T-helper 9 cell (primary cell): ENCODE measurements at places on chromosomes 7 and 10.
A peak's percentile ranks its signal among the peaks of the same experiment; 100 is the strongest.

DNA sequence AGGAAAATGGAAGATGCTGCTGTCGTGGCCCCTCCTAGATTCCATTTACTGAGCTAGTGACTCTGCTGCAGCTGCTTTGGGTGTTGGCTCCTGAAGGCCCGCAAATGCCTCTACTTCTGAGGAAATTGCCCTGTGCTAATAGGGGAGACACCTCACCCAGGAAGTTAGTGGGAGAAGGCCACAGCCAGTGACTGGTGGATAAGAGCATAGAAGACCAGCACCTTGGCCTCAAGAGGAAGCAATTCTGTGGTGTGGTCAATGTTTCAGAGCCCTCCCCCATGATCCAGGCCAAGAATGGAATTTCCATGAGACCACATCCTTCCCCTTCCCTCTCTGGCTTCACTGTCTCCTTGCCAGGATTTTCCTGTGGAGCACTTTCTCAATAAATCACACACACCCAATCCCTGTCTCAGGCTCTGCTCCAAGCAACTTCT is 25.0 kb upstream of the FZD1 start:
- DNase-seq = no peak

GRCh38 chr7:117014673-117015133 is 61.4 kb downstream of the ST7 start:
- no peak for DNase-seq

DNA sequence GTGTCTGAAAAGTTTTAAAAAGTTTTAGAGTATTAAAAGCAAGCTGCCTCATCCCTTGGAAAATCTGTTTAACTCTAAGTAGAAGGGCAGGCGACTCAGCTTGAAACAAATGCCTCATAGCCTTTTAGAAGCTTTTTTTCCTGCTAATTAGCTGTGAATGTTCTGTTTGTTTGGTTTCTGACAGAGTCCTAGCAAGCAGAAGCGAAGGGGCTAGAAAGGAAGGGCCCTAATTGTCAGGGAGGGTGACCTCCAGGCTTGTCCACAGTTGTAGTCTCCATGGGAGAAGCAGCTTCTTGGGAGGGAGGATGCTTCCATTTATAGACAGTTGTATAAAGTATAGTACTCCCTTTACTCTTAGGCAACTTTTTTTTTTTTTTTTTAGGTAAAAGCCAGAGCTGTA is 90.9 kb downstream of the DNAJC1 start:
- DNase-seq = no peak

- DNase-seq = no peak
Measured at GRCh38 chr7:5439209-5439571, 15.6 kb upstream of the TNRC18 start.

- no peak for DNase-seq
Measured at GRCh38 chr7:77501192-77501515, 35.9 kb upstream of the PTPN12 start.

DNA sequence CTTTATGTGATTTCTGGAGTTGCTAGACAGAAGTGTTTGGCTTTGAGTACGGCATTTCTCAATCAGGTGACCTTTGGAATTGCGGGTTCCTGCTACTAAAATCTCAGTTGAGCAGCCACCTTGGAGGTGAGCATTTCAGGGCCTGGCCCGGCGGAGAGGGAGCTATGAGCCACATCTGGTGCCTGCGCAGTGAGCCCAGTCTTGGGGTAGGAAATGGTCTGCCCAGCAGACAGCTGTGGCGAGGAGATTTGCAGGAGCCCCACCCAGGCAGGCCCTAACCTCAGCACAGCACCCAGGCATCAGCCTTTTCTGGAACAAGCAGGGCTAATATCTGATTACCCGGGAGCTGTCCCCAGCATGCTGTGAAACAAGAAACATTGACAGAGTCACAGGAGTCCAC is 547.9 kb upstream of the FOXK1 start:
- DNase-seq = no peak

- DNase-seq = no peak
Measured at GRCh38 chr10:73340121-73340520, 18.5 kb downstream of the CFAP70 start.

GRCh38 chr10:78432583-78432982 is 398.9 kb downstream of the RPS24 start:
- DNase-seq = no peak

DNA sequence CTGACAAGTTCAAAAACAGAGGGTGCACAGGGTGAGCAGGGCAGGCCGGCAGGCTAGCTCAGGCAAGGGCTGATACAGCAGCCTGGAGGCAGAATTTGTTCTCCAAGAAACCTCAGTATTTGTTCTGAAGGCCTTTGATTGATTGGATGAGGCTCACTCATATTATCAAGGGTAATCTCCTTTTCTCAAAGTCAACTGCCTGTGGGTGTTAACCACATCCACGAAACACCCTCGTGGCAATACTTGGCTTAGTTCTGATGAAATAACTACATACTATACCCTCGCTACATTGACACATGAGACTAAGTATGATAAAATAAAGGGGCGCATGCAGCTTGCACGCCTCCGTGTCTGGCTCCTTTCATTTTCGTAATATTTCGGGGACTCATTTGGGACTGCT is 4.4 kb upstream of the PPP2R2D start:
- peak; percentile 18 for DNase-seq

- no peak for DNase-seq
Measured at GRCh38 chr7:46554688-46555422, 633.8 kb upstream of the IGFBP3 start.

- no peak for DNase-seq
Measured at GRCh38 chr7:141754939-141755338, 9.0 kb upstream of the TAS2R3 start.

DNA sequence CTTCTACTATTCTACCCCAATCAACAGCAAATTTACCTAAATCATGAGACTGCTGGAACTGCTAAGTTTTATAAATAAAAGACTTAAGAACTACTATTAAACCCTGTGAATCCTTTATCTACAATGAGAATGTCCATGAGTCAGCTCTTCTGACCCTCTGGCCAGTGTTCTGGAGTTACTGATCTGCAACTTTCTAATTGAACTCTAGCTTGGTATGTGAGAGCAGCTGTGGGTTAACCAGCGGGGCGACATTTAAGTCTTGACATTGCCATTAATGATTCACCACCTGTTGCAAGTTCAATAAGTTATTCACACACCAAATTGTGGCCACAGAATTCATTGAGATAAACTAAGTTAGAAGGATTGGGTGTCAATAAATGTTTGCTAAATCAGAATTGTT is 359.8 kb downstream of the PCDH15 start:
- no peak for DNase-seq

DNA sequence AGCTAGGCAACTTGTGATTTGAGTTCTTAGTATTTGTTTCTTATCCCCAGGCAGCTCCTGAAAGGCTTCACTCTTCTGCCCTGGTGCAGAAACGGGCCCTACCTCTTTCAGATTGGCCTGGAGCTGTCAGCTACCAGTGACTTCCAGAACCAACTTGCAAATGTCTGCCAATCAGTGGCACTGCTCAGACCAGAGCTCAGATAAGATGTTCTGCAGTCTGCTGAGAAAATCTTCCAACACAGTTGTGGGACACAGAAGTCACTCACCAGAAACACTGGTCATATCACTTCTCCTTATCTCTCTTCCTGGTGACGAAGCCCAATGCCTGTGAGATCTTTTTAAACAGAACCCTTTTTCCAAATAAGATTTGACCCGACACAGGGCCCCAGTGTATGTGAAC is 81.9 kb upstream of the DUSP5 start:
- DNase-seq = no peak

DNA sequence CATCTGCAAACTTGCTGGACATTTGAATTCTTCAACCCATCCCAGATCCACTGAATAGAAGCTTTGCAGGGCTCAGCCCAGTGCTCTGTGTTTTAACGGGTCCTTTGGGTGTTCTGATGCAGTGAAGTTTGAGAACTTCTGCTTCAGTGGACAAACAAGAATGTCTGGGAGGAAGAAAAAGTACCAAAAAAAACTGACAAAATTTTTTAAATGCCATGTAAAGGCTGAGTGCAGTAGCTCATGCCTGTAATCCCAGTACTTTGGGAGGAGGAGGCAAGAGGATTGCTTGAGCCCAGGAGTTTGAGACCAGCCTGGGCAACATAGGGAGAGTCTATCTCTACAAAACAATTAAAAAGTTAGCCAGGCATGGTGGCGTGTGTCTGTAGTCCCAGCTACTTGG is 51.8 kb upstream of the FRMD4A start:
- DNase-seq = no peak

- DNase-seq = no peak
Measured at GRCh38 chr7:2637505-2638223, 5.9 kb downstream of the TTYH3 start.

DNA sequence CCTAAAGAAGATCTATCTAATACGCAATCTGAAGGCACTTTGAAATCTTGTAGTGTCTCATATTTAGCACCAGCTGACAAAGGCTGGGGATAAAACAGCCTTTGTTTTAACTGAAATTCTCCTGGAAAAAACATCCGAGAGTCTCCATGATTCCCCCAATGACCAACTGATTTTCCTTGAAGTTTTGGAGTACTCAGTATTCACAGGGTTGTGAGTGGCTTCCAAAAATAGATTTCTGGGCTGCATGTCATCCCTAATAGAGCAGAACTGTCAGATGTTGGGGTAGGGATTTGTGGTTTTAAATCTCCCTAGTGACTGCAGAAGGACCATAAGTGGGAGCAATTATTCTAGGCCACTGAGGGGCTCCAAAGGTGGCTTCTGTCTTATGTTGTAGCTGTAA is 206.4 kb downstream of the TAX1BP1 start:
- DNase-seq = no peak

DNA sequence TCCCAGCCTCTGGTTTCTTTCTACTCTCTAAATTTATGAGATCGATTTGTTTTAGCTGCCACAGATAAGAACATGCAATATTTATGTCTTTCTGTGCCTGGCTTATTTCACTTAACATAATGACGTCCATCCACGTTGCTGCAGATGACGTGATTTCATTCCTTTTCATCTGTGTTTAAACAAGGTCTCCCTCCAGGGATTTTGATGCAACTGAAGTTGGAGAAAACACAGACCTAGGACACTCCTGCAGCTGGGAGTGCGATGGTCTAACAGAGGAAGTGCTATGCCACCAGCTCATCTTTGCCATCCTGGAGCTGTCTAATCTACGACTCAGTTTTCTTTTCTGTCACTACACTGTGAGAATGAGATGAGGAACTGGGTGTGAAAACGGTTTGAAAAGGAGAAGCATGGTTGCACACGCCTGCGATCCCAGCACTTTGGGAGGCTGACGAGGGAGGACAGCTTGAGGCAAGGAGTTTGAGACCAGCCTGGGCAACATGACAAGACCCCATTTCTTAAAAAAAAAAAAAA is 1.5 kb upstream of the KCTD7 start:
- no peak for DNase-seq

GRCh38 chr7:157010588-157011332 is at the start of gene MNX1:
Gene MNX1, minus strand, starts transcription at chr7:157010663. Its CDS starts 313 bp downstream, at chr7:157010350.
- peak; percentile 18 for DNase-seq

GRCh38 chr10:23368816-23369640 is 24.4 kb upstream of the C10orf67 start:
- DNase-seq = no peak

GRCh38 chr7:142412551-142413193 is 154.8 kb upstream of the PRSS58 start:
- DNase-seq = peak; percentile 8

GRCh38 chr10:126592901-126593300 is 77.6 kb downstream of the C10orf90 start:
- no peak for DNase-seq

- DNase-seq = no peak
Measured at GRCh38 chr10:45380903-45381620, 7.0 kb downstream of the ALOX5 start.

GRCh38 chr7:42021631-42022030 is 215.4 kb downstream of the GLI3 start:
- DNase-seq = no peak

GRCh38 chr10:15735763-15736162 is 16.0 kb upstream of the ITGA8 start:
- no peak for DNase-seq

DNA sequence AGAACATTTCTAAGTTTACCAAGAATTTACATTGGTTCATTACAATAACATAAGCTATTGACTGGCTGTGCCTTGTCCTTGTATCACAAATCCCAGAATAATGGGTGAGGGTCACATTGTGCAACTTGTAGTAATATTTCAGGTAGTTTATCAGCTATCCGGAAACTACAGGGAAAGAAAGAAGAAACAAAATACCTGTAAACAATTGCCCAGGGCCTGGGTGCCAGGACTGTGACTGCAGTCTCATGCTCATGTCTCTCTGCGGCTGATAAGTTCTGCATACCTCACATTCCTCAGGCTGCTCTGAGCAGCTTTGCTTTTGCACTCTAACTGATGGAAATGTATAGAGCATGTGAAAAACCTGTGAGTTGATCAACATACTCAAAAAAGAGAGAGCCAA is 131.8 kb upstream of the TRIM24 start:
- no peak for DNase-seq

GRCh38 chr7:120554960-120555571 is 282.1 kb downstream of the KCND2 start:
- DNase-seq = no peak

- DNase-seq = no peak
Measured at GRCh38 chr10:14859775-14860174, 18.9 kb upstream of the SUV39H2 start.

DNA sequence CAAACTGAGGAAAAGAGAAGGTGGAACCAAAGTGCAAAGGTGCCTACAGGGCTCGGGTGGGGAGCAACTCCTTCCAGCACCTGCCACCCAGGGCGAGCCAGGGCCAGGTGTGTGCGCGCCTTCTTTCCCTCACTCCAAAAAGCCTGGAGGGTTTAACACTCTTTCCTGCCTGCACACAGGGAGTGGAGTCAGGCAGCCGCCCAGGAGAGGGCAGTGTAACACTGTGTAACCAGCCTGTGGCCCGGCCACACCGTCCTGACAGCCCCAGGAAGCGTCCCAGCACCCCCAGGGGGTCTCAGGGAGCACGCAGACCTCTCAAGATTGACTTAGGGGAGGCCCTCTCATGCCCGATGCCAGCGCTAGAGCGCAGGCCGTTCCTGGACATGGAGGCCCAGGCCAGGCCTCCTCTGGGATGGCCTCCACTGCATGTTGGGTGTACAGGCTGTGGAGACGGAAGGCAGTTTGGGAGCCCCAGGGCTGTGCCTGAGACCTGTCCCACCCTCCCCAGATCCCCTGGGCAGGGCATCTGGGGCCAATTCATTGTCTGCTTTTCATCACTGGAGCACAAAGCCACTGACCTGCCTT is 13.4 kb downstream of the BRI3 start:
- no peak for DNase-seq

DNA sequence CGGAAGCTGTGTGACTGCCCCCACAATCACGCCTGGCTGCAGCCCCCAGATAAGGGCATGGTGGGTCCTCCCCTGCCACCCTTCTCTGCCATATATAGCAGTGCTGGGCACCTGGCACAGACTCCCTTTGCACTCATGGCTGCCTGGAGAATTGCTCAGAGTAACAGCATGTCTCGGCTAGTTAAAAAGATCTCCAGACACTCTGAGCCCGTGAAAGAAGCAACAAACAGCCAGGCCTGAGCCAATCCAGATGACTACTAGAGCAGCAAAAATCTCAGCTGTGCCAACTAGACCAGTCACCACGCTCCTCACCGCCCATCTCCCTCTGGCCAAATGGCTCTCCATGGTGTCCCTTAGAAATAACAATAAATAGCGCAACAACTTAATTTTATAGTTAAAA is 71.3 kb downstream of the PARD3 start:
- DNase-seq = no peak
